ENCODE measurements at places on chromosomes 4 and X. TPM values are rescaled to one million over a fixed set of nuclear protein-coding genes. Genes with fewer than 3 reads are reported as not detected.

GRCh38 chr4:83831588-83831987, 295.7 kb downstream of the GPAT3 start:
- no peaks in the 10 kb centered on the region for H3K36me3 ChIP-seq
- no peak overlapping the region for H3K4me3 ChIP-seq
- H3K27ac ChIP-seq: no peak overlapping the region
- no peaks in the 10 kb centered on the region for H3K27me3 ChIP-seq

DNA sequence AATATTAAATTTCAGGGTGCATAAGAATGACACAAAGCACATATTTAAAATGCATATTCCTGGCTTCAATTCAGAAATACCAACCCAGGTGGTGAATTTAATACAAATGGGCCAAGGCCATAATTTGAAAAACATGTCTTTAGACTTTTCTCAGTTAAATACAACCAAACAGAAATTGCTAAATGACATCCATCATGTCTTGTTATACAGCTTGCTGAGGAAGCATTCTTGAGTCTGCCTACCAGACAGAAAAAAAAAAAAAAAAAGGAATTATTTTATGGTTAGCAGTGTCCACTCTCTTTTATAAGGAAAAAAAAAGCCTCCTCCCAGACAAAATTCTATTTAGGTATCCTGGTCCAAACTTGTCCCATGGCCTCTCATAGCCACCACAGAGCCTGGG, 119.1 kb downstream of the PAPSS1 start:
- H3K4me3 ChIP-seq: no peak overlapping the region
- no peak overlapping the region for H3K27ac ChIP-seq
- H3K36me3 ChIP-seq: no peaks in the 10 kb centered on the region
- no peaks in the 10 kb centered on the region for H3K4me1 ChIP-seq
- no peaks in the 10 kb centered on the region for H3K27me3 ChIP-seq
- DNase-seq: no peak

The PPP1R2C gene
- total RNA-seq: not detected

The IBSP gene
- not detected for total RNA-seq

The AFM gene
- not detected for total RNA-seq

All from breast epithelium (tissue), 4 donors.